Endothelial cell (in vitro differentiated cells): ENCODE measurements at places on chromosomes 7 and 10.

DNA sequence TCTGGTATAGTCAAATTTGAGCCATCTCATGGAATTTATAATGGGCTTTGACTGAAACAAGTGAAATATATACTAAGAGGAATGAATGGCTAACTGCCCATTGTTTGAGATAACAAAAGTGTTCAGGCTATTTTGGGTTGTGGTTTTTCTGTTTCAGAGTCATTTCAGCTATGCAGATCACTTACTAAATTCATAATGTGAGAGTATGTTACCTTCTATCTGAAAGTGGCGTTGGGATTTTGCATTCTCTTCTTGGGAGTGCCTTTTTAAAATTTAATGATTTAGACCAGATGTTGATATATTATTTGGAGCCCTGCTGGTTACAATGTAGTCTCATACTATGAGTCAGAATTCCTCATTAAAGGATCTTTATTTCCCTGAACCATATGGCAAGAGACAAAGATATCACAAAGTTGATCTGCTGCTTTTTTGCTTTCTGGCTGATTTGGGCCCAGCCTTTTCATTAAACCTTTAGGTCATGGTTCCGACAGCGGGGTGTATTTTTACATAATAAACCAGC, 10.4 kb downstream of the VCL start:
- DNase-seq, result no peak

- DNase-seq, result no peak
Measured at GRCh38 chr7:28747404-28747803, 210.7 kb downstream of the TRIL start.

- DNase-seq, result no peak
Measured at GRCh38 chr10:22589851-22590514, 124.4 kb downstream of the PIP4K2A start.

DNA sequence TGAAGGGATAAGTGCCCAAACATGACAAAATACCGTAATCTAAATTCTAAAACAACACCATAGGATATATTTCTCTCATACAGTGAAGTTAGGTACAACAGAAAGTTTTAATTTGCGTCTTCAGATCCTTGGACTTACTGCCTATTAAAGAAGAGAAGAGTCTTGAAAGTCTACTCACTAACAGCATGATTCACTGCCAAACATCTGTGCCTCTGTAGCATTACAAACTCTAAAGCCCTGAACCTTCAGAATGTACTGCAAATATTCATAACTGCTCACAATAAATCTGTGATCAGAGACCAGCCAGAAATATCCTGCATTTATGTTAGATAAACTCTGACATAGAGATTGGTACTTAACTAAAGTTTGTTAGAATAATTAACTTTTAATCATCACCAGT, 365.3 kb downstream of the PARD3 start:
- DNase-seq, result no peak

DNA sequence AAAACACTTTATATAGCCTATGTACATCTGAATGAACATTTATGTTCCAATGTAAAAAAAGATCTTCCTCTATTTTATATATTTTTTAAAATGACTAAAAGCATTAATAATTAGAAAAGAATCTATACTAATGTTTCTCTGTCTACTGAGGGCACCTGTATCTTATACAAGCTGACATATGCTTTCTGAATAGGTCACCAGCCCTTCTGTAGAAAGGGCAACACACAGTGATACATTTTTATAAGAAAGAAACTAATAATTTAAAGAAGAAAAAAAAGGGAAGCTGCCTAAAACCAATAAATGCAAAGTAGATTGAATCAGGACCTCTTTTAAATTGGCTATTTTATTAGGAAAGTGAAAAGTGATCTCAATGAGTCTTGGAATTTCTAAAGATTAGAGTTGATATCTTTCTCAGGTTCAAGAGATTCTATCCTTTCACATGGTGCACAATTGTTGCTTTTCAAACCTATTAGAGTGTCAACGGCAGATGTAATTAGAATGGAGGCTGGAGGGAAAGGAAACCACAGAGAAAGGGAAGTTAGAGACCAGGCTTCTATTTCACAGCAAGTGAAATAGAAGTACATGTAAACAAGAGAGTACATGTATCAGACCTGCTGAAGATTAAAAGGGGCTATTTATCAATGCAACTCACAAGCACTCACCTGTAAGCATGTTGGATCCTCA, 6.3 kb downstream of the MTPN start:
- DNase-seq, result no peak

DNA sequence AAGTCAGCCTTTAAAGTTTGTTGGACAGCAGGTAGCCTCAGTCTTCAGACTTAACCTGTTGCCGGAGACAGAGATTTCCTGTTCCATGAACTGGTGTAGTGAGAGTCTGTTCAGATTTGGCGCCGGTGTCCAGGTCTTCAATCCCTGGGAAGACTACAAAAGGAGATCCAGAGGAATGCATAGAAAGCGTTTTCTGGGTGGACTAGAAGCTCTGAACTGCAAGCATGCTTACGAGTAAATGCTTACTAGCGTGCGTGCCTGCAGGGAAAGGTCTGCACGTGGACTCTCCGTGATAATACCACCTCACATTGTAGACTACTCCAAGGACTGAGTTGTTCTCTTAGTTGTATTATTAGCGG, 878 bp downstream of the GLRX3 start:
- peak; percentile 10 for DNase-seq

DNA sequence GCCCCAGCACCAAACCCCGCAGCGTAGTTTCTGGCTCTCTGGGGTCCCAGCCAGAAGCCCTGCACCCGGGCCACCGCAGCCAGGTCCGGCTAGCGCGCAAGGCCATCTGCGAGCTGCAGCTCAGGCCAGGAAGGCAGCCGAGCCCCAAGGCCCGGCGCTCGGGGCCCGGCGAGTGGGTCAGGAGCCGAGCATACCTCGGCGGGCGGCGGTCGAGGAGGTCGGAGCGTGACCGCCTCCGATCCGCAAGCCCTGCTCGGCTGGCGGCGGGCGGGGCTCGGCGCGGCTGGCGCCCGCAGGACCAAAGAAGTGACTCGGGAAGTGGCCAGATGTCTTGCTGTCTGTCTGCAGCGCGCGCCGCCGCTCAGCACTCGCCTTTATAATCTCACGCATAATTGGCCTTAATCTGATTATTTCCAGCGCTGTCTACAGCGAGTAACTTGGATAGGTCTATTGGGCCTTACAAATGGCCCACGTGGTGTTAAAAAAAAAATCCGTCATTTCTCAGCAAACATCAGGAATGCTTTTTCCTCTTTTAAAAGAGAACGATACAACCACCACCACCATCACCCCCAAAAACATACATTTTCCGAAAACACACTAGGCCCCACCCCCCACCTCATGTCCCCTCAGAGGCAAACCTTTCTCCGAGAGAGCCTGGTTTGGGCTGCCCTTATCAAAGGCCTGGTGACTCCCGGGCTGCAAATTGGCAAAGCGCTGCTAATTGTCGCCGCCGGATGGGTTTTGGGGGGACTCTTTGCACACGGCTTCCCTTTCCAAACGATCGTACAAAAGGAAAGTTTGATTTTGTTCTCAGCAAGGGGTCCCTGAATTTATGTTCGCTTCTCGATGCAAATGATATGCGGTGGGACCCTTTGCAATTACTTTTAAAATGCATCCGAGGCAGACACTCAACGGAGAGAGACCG, at the start of gene DRGX:
DRGX (minus strand) TSS at position 349 of the 925 bp plus-strand sequence. CDS start 649 bp downstream, outside the sequence.
- DNase-seq, result no peak

- DNase-seq, result no peak
Measured at GRCh38 chr7:158945519-158945918, 89.2 kb downstream of the DYNC2I1 start.

GRCh38 chr10:30979956-30980355, 51.7 kb downstream of the ZNF438 start:
- no peak for DNase-seq

DNA sequence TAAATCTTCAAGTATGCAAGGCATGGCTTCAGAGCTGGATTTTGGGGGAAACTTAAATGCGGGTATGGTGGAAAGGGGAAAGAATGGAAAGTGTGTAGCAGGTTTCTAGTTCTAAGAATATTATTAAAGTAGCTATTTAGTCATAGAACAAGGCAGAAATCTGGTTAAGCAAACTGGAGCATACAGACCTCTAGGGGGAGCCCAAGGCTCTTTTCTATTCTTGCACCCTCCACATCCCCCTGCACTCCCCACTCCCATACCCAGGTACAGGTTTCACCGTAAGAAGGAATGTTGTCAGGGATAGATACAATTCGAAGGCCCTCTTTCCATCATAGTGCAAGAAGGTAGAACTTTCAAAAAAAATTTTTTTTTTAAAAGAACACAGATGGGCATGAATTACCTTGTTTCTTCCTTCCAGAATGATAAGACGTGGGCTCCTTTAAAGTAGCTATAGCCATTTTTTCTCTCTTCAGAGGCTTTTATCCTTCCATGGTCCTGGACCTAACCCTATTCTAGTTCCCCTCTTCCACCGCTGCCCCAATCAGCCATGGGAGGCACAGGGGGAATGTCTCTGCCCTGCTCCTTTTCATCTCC, 41.5 kb upstream of the SMIM30 start:
- peak; percentile 26 for DNase-seq

- DNase-seq, result no peak
Measured at GRCh38 chr10:130396044-130396443, 259.9 kb downstream of the GLRX3 start.

- no peak for DNase-seq
Measured at GRCh38 chr7:325051-325798, 35.3 kb downstream of the FOXL3 start.

DNA sequence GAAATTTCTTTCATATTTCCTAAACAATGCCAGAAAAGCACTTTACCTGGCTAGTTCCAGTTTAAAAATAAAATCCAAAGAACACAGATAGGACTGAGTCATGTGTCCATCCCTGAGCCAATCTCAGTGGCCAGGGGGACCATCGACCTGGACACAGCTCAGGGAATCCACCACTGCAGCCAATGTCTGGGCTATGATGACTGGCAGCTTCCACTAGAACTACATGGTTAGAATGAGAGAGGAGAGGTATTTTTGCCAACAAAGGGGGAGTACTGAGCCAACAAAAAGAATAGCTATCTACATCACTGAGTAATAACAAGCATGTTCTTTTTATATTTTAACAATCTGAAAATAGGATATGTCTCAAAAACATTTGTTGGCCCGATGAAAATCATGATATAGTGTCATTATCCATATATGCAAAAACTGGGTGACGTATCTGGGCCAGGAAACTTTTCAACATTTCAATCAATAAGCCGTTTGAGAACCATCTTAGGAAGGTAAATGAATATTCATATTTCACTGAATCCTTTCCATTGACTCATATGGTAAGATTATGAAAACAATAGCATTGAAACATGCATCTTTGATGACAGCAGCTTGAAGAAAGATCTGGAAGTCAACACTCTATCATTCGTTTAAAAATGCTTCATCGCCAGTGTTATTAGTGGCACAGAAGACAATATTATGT, 104.0 kb downstream of the TPK1 start:
- DNase-seq, result no peak

GRCh38 chr10:80619036-80619435, 81.3 kb downstream of the SH2D4B start:
- DNase-seq, result no peak

DNA sequence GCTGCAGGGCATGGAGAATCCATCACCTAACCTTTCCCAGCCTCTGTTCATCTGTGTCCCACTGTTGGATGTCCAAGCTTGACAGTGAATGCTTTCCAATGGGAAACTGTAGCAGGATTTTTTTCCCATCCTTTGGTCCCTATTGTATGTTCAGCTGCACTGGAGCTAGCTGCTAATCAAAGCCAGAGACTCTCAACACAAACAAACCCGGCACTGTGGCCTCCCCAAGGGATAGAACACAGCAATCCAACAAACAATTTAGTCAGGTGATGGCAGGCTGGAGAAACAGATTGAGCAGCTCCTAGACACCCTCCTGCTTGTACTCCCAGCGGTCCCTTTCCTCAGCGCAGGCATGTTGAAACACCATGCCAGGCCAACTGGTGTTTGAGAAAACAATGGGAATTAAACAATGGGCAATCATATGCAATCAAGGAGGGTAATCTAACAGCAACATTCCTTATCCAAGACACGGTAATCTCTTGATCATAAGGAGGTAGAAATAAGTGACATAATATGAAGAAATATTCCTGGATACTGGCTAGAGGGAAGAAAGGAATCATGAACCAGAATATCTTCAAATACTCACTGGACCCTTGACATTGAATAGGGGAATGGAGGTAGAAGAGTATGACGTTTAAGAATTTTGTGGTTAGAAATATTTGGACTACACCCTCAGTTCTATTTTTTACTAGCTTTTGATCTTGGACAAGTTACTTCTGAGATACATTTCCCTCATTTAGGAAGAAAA, 15.0 kb downstream of the PTN start:
- DNase-seq, result no peak

- DNase-seq, result peak; percentile 62
Measured at GRCh38 chr7:142445019-142445686, 187.3 kb upstream of the PRSS58 start.

DNA sequence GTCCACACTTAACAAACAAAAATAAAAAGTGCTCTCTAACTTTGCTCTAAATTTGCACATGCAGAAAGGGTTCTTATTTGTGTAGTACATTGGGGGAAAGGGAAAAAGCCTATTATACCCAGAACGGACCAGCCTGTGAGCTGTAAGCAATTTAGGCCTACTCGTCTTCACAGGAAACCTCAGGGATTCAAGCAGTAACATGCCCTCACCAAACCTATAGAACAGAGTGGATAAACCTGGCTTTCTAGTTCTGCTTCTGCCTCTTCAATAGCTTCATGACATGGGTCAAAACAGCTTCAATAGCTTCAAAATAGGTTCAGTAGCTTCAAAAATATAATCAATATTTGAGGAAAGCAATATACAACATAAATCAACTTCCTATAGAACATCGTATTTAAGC, 163.7 kb downstream of the ARL4A start:
- no peak for DNase-seq

- DNase-seq, result peak; percentile 51
Measured at GRCh38 chr10:70053841-70054288, 1.2 kb downstream of the MACROH2A2 start.

GRCh38 chr7:1112109-1112508, 24.2 kb downstream of the GPER1 start:
- no peak for DNase-seq

GRCh38 chr7:128841921-128842673, 11.9 kb downstream of the FLNC start:
- peak; percentile 70 for DNase-seq

- DNase-seq, result peak; percentile 63
Measured at GRCh38 chr10:68156373-68157185, 47.3 kb downstream of the MYPN start.

DNA sequence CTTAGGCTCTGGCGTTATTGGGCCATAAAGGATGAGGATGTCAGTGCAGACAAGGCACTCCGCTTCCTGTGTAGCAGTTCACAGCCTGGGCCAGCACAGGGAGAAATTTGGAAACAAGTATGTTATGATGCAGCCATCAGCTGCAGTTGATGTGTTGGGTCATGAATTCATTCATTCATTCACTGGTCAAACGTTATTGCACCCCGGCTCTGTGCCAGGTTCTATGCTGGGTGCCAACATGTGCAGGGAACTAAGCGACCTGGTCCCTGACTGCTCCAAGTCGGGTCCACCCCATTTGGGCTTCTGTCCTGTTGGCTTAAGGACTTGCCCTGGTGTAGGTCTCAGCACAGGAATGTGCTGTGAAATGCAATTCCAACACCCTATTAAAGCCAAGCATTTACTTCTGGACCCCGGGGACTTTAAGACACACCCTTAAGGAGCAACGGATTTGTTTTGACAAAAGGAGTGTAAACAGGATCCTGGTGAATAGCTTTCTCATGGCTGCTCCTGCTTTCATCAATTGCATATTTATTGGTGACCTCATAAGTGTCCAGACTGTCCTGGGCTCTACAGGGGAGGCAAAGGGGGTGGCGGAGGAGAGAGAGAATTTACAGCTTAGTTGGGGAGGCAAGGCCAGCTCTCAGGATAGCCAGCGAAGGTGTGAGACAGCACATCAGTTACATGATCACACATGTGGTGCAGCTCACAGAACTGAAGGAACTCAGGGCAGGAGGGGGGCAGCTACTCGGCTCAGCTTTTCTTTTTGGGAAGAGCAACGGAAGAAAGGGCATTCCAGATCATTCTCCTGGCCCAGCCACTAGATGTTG, 158.6 kb downstream of the GRK5 start:
- no peak for DNase-seq
